NCI-H345 (cell line): ENCODE measurements at places on chromosomes 11 and 22.
A peak's percentile ranks its signal among the peaks of the same experiment; 100 is the strongest.

DNA sequence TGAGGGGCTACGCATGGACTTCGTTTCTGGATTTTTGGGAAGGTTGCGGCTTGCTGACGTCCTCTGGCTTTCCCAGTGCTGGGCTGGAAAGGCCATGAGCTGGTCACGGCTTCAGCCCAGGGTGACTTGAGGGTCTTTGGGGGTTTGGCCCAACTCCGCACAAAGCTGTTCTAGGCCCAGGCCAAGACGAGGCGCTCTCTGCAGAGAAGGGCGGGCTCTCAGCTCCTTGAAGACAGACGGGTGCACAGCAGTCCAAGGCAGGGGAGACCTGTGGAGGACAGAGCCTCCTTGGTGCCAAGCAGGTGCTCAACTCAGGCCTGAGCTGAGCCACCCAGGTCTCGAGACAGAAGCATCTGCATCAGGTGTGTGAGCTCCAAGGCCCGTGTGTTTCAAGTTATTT, 1003.7 kb downstream of the BRD1 start:
- DNase-seq: no peak

DNA sequence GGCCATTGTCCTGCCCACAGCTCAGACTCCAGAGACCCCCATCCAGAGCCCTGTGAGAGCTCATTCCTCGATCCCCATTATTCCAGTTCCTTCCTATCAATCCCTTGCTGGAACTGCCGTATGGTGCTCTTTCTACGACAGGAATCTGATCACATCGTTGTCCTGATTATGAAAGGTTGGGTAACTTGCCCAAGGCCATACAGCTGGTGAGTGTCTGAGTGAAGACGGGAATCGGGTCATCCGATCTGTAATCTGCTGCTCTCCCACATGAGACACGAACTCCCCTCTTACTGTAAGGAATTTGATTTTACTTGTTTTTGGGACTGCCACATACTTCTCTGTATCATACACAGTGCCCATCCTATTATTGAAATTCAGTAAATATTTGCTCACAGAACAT, 149.1 kb downstream of the OPCML start:
- DNase-seq: no peak

- DNase-seq: no peak
These were observed 583.2 kb downstream of the BUD13 start for GRCh38 chr11:116189408-116190170.

- DNase-seq: no peak
These were observed 127.1 kb downstream of the KCNQ1OT1 start for GRCh38 chr11:2572491-2573239.

DNA sequence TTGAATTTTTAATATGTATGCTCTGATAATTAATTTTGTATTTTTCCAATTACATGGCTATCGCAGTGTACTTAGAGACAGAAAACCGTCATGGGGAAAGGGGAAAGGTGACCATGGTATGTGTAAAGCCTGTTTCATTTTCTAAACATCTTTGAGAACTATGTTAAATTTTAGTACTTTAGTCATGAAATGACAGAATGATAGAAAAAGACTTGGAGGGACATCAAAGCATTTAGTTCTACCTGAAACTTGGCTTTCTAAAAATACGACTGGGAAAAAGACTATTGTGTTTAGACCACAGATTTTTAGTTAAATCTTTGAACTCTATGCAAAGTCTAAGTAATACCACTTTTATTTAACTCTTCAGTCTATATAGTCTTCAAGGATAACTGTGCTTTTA, 54.1 kb downstream of the MAML2 start:
- DNase-seq: no peak

GRCh38 chr11:63766531-63767235, 1.9 kb downstream of the ZFTA start:
- no peak for DNase-seq

GRCh38 chr22:44317123-44317444, 4.3 kb upstream of the SHISAL1 start:
- DNase-seq: no peak

DNA sequence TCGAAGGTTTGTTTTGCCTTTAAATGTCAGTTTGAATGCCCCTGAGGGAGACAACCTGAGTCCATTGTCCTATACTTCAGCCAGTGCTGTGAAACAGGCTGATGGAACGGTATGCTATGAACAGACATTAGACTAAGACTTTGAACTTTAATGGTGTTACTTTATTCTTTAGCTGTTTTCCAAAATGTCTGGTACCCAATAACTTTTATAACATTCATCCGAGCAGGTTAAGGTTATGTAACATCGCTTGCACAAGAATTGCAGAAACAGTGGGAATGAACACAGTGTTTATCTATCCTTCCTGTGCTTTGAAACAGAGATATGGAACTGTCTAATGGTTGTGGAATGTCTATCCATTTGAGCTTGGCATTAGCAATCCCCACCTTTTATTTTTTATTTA, 12.5 kb upstream of the PTS start:
- DNase-seq: no peak

- no peak for DNase-seq
These were observed 184.3 kb downstream of the LARGE1 start for GRCh38 chr22:33735978-33736377.

DNA sequence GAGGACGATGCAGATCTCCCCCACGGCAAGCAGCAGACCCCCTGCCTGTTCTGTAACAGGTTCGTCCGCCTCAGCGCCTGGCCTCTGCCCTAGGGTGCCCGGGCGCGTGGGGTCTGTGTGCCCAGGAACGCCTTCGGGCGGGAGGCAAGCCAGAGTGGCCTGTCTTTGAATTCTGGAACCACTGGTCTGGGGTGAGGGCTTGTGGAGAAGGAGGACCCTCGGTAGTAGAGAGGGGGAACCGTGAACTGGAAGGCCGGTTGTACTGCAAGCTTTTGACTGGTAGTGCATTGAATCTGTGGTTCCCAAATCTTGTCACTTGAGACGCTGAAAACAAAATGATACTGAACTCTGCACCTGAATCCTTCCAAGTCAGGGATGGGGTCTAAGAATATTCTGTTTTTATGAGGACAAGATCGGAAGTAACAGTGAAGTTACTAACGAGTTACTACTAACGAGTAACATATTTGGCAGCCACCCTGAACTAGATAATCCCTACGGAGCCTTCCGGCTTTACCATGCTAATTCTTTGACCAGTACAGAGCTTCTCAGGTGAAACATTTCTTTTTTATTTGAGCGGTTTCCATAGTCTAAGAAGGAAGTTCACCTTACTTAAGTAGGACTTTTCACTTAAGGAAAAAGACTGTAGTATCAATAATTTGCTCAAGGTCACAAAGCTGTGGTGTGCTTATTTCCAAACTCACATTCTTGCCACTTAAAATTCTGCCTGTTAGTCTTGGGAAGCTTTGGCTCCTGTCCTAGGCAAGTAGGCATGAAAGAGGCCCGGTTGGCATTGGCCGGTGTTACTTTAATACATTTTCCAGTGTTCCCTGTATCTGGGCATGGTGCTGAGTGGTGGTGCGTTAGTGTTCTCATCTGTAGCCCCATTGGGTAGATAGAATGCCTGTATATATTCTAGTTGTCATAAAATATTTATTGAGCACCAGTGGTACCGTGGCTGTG, 860 bp downstream of the PRMT3 start:
- DNase-seq: peak; percentile 16

GRCh38 chr11:130064596-130064995, 5.1 kb upstream of the APLP2 start:
- DNase-seq: no peak

DNA sequence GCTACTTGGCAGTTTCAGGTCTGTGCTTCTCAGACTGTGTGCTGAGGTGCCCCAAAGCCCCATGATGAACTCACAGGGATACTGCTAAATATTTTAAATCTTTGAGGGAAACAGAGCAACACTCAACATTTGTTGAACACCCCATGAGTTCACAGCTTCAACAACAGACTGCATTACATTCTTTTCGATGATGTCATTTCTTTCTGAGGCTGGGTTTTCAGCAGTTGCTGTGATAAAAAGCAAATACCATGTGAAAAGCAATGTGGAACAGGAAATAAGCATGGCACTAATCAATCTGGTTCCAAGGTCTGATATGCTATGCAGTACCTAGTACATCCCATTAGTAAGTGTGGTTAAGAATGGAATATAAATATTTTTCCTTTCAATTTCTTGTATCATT, 82.7 kb downstream of the RPL27A start:
- no peak for DNase-seq

- DNase-seq: no peak
These were observed 19.6 kb downstream of the ATM start for GRCh38 chr11:108242422-108242821.

GRCh38 chr22:41352058-41352457, 29.7 kb upstream of the TEF start:
- DNase-seq: no peak

- DNase-seq: no peak
These were observed 8.8 kb upstream of the IZUMO1R start for GRCh38 chr11:94295534-94295933.

GRCh38 chr11:12865863-12866595, 143.1 kb upstream of the RASSF10 start:
- no peak for DNase-seq

DNA sequence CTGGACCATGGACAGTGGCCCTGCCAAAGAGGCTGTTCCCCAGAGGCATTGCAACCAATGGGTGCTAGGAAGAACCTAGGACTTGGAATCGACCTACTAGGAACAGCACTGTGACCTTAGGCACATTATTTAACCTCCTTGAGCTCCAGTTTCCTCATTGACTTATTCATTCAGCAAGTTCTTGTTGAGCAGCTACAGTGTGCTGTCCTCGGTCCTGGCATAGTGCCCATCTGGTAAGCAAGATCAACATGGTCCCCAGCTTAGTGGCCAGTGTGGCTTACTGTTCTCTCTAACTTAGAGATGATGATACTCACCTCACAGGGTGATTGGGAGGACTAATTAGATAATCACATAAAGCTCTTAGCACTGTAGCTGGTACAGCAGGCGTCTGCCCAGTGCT, 8.2 kb downstream of the ABCG4 start:
- DNase-seq: no peak

DNA sequence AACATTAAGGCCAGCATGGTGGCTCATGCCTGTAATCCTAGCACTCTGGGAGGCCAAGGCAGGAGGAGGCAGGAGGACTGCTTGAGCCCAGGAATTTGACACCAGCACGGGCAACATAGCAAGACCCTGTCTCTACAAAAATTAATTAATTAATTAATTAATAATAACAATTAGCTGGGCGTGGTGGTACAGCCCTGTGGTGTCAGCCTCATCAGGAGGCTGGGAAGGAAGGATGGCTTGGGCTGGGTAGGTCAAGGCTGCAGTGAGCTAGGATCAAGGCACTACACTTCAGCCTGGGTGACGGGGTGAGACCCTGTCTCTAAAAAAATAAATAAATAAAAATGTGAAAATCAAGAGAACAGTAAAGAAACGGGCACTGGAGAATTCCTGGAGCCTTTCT, 1.4 kb downstream of the ARFGAP3 start:
- no peak for DNase-seq

DNA sequence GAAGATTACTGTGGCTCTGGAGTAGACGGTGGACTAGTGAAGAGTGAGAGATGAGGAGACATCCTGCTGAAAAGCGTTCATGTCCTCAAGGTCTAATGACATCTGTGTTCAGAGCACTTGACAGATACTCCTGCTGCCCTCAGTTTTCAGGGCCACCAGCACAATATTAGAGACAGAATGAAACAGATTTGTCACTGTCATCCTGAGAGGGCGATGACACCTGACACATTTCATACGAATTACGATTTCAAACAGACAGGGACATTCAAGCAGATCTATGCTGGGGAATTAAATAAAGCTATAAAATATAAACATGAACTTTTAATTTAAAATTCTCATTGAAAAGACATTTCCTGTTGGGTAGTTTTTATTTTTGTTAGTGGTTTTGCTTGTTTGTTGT, 29.1 kb downstream of the SVIP start:
- no peak for DNase-seq

DNA sequence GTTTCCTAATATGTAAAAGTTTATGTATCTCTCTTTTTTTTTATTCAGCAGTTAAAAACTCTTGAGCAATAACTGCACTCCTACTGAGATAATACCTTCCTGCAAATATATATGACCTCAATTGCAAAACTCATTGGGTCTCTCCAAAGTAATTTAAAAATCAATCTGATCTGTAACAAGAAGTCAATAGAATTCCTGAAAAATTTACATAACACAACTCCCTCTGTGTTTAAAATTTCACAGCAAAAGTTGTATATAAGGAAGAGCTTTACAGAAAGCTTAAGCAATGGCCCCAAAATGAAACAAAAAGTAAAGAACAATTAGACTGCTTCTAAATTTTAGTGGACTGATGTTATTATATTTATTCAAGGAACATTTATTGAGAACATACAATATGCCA, 313.4 kb downstream of the DLG2 start:
- DNase-seq: no peak

- DNase-seq: no peak
These were observed 39.2 kb downstream of the TMEM135 start for GRCh38 chr11:87076874-87077429.

GRCh38 chr22:19396934-19397733, 34.4 kb downstream of the HIRA start:
- DNase-seq: no peak

DNA sequence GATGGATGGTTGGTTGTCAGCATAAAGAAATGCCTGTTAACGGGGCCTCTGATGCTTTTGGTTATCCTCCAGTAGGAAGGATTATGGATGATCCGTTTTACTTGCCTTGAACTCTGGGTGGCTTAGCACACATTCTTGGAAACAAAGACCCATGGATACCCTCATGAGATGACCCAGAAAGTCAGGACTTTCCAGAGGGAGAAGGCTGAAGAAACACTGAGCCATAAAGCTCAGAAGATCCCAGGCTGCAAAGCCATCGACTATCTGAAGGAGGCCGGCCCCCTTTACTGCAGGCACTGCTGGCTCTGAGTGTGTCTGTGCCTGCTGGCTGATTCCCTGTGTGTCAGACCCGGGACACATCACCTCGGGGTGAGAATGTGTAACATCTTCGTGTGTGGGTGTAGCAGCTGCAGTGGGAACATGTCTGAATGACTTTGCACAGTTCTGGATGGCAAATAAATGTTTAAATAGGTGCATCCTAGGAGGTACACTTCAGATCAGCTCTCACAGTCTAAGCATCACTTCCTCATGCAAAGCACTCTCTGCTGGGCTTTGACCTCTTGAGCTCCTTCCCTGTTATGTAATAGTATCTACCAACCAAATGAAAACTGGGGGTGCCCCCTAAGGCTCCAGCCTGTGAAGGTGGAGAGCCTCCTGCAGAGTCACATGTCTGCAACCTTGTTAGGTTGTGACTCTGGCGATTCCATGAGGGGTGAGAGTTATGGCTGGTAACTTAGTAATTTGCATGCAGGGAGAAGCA, 1084.9 kb downstream of the TBC1D22A start:
- DNase-seq: peak; percentile 40
